HCT116 (cell line): ENCODE measurements at places on chromosomes 12 and 14.

DNA sequence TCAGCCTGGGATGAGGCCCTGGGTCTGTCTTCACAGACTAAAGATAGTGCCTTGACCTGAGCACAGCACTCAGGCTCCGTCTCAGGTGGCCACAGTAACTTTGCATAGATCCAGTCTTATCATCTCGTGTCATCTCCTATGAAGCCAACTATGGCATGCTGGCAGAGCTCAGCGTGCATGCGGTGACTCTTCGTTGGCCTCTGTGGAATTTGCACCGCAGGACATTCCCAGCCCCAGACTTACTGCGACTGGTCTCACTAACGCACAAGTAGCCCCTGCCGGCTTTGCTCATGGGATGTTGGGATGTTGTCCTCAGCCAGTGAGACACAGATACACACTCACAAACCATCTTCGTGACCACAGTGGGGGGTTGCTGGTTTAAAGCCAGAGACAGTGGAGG, 199.6 kb downstream of the CHST11 start:
- DNase-seq: no peak

- peak; percentile 76 for DNase-seq
Observed at GRCh38 chr14:23306412-23307145, at the start of gene BCL2L2. Gene BCL2L2 (plus strand): TSS chr14:23306833. CDS start chr14:23307768, 935 bp downstream.

GRCh38 chr14:60509438-60510253, 700 bp downstream of the SIX6 start:
- DNase-seq: no peak

- DNase-seq: no peak
Observed at GRCh38 chr12:105506678-105507310, 176.3 kb downstream of the C12orf75 start.

- no peak for DNase-seq
Observed at GRCh38 chr14:33837943-33838683, 112.8 kb downstream of the EGLN3 start.
